Aorta (tissue), 5 donors: ENCODE measurements at places on chromosomes 5 and 9. TPM values are rescaled to one million over a fixed set of nuclear protein-coding genes. Genes with fewer than 3 reads are reported as not detected.

ENTREP1 gene
- 3.4 TPM for polyA plus RNA-seq

DNA sequence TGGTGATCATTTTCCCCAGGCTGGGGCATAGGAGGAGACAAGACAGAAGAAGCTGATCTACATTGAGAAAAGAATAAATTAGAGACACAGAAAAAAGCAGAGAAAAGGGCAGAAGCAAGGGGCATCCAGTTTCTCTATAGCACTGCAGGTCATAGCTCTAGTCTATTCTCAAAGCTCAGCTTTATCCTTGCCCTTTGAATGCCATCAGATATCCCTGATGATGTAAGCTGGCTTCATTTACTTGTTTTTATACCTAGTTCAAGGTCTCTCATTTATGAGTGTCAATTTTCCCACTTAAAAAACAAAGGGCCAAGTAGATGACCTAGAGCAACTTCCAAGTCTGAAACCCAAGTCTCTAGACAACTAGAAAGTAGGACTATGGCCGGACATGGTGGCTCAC lies 32.7 kb downstream of the FBXO10 start:
- no peak overlapping the region for H3K4me3 ChIP-seq
- no peak overlapping the region for H3K27ac ChIP-seq
- no peaks in the 10 kb centered on the region for H3K4me1 ChIP-seq
- no peak for DNase-seq
- H3K27me3 ChIP-seq, result no peaks in the 10 kb centered on the region
- H3K36me3 ChIP-seq, result no peaks in the 10 kb centered on the region

DNA sequence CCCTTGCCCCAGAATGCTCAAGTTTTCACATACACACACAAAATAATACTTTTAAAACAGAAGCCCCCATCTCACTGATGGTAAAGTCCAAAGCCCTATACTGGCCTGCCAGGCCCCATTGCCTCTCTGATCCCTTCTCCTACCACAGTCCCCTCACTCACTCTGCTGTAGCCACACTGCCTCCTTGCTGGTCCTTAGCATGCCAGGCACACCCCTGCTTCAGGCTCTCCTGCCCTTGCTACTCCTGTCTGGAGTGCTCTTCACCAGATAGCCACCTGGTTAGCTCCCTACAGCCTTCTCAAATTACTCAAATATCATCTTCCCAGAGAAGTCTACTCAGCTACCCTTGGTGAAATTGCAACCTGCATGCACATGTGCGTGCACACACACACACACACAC lies 177.5 kb downstream of the C5orf15 start:
- DNase-seq, result no peak
- no peak overlapping the region for H3K27ac ChIP-seq
- no peaks in the 10 kb centered on the region for H3K4me1 ChIP-seq
- no peaks in the 10 kb centered on the region for H3K36me3 ChIP-seq
- H3K27me3 ChIP-seq, result no peaks in the 10 kb centered on the region

ROR2 gene
- polyA plus RNA-seq, result not detected

DNA sequence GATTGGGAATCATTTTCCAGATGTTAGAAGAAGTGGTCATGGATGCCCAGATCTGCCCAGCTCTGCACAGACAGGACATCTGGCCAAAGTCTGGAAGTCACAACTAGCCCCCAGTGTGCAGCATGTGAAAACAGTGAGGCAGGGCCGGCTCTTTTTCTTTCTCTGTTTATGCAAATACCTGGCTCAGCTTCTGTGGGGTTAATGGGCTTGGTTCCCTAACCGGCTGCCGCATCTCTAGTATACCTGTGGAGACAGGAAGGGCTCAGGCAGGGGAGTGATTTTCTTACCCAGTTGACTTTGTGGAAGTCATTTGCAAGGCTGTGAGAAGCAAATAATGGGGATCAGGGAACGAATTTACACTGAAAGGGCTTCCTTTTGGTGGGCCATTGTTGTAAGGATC lies 254.8 kb upstream of the PANK3 start:
- no peaks in the 10 kb centered on the region for H3K36me3 ChIP-seq
- no peaks in the 10 kb centered on the region for H3K4me1 ChIP-seq
- no peak overlapping the region for H3K4me3 ChIP-seq
- no peak overlapping the region for H3K27ac ChIP-seq

GRCh38 chr5:103247118-103247517 lies 11.4 kb upstream of the MACIR start:
- no peak overlapping the region for H3K27ac ChIP-seq
- H3K4me1 ChIP-seq, result no peaks in the 10 kb centered on the region
- no peak overlapping the region for H3K4me3 ChIP-seq

GRCh38 chr5:137497396-137498290 lies 1.5 kb downstream of the SPOCK1 start:
- DNase-seq, result no peak
- H3K36me3 ChIP-seq, result no peaks in the 10 kb centered on the region
- H3K4me3 ChIP-seq, result no peak overlapping the region
- no peak overlapping the region for H3K27ac ChIP-seq
- no peaks in the 10 kb centered on the region for H3K27me3 ChIP-seq
- H3K4me1 ChIP-seq, result no peaks in the 10 kb centered on the region

GRCh38 chr9:131593091-131593820 lies 47.9 kb downstream of the PRRT1B start:
- no peaks in the 10 kb centered on the region for H3K36me3 ChIP-seq
- DNase-seq, result no peak
- H3K27ac ChIP-seq, result no peak overlapping the region
- no peak overlapping the region for H3K4me3 ChIP-seq
- no peaks in the 10 kb centered on the region for H3K27me3 ChIP-seq
- H3K4me1 ChIP-seq, result no peaks in the 10 kb centered on the region

DNA sequence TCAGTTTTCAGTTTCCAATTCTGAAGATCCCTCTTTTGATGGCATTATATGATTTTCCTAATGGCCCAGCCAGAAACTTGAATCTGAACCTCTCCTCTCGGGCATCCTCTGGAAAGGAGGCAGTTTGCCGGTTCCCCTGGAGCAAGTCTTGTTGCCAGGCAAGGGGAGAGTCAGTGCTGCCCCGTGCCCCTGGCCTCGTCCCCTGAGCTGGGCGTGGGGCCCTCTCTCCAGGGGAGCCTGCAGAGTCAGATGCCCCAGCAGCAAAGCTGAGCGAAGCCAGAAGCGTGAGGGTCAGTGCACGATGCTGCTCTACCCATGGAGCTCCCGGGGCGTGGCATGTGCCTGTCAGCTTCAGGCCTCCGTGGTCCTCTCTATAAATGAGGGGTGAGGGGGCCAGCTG lies 14.0 kb downstream of the OLFM1 start:
- H3K36me3 ChIP-seq, result no peaks in the 10 kb centered on the region
- no peak overlapping the region for H3K27ac ChIP-seq
- no peak for DNase-seq
- no peaks in the 10 kb centered on the region for H3K4me1 ChIP-seq
- no peak overlapping the region for H3K4me3 ChIP-seq
